ELR (cell line): ENCODE measurements at places on chromosomes 6 and 20.
A peak's percentile ranks its signal among the peaks of the same experiment; 100 is the strongest.

GRCh38 chr20:48653706-48654051 is 174.1 kb downstream of the PREX1 start:
- no peak for DNase-seq

- DNase-seq = no peak
Measured at GRCh38 chr6:154898821-154899220, 96.3 kb upstream of the TIAM2 start.

- DNase-seq = peak; percentile 88
Measured at GRCh38 chr20:36847009-36847709, 28.8 kb upstream of the TLDC2 start.

GRCh38 chr6:125558241-125558843 is 191.1 kb upstream of the HEY2 start:
- no peak for DNase-seq

DNA sequence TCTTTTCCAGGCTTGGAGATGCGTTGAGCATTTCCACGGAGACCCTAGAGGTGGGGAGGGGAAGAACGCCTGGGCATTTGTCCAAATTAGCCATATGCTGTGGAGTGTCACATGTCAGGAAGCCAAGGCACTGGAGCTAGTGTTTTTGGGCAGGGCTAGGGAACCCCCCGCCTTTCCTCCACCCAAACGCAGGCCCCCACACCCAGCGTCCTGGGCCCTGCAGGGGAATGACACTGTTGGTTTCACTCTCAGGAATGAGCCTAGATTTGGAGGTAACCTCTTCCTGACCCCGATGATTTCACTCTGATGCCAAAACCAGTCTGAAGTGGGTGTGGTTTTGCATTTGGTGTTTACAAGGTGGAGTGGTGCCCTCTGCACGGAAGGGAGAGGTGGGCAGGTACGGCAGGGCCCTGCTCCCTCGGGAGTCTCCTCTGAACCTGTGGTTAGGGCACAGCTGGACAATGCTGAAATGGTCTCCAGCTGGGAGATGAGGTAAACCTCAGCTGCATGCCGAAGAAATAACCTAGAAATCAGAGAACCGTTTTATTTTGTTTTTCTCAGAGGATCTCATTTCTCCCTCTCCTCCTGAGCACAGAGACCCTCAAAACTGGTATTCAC is 29.5 kb downstream of the MTHFD1L start:
- DNase-seq = peak; percentile 22

DNA sequence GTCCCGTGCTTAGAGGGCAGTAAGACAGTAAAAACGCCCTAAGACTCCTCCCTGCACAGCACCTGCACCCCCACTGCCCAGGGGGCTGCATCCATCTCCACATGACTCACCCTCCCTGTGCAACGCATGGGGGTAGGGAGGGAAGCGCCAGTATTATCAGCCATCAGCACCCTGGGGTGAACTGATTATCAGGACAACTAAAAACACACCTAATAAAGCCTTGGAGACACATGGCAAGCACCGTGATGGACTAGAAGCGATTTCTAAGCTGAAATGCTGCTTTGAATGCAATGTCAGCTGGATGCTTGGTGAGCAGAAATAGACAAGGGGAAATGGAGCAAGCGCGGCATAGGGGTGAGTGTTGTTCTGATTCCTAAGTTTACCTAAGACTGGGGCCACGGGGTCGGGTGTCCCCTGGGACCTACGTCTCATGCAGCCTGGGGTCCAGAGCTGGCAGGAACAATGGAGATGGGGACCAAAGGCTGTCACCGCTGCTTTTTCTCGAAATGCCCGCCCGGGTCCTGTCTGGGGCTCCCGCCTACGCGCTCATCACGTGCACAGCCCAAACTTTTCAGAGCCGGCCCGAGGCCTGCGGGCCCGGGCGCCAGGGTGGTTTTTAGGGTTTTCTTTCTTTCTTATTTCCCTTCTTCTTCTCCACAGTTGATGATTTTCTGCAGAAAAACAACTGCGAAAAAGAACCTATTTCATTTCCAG is 702 bp upstream of the TNFAIP3 start:
- peak; percentile 73 for DNase-seq

GRCh38 chr6:116651916-116652315 is 16.6 kb downstream of the ZUP1 start:
- no peak for DNase-seq

DNA sequence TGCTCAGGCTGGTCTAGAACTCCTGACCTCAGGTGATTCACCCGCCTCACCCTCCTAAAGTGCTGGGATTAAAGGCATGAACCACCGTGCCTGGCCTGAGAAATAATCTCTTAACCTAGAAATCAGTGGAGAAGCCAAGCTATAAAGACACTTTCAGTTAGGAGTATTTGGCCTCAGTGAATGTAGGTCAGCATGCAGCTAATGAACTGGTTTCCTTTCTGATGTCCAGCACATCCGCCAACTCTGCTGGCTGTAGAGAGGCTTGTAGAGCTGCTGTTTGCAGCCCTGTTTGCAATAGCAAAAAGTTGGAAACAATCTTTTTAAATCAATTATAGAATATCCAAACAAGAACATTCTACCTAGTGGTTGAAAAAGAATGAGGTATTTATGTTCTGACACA is 42.4 kb upstream of the ELOVL5 start:
- no peak for DNase-seq

DNA sequence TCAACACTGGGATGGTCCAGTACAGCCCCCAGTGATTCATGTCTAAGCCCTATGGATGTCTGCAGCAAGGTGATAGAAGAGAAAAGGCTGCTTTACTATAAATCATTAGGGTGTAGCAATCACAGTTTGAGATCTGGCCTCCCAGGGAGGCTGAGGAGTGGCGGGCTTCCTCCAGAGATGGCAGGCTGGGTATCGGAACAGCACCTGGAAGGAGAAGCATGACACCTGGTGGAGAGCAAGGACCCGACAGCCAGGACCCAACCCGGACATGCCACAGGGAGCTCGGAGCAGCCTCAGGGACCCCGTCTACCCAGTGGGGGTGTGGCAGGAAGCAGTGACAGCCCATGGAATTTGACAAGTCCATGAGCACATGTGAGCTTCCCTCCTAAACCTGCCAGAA is 114.8 kb upstream of the CD93 start:
- DNase-seq = peak; percentile 64

DNA sequence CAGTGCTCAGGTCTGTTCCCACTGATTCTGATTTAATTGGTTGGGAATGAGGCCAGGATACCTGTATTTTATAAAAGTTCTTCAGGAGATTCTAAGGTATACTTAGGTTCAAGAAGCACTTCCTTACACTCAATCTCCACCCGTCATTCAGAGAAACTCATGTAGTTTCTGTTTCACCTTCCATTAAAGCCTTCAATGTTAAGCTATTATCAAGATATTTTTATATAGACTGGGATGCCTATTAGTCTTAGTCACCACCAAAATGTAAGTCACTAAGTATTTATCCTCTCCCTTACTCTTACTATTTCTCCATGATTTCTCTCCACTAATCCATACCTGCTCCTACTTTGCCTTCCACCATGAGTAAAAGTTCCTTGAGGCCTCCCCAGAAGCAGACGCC is 38.1 kb upstream of the GCLC start:
- peak; percentile 36 for DNase-seq

DNA sequence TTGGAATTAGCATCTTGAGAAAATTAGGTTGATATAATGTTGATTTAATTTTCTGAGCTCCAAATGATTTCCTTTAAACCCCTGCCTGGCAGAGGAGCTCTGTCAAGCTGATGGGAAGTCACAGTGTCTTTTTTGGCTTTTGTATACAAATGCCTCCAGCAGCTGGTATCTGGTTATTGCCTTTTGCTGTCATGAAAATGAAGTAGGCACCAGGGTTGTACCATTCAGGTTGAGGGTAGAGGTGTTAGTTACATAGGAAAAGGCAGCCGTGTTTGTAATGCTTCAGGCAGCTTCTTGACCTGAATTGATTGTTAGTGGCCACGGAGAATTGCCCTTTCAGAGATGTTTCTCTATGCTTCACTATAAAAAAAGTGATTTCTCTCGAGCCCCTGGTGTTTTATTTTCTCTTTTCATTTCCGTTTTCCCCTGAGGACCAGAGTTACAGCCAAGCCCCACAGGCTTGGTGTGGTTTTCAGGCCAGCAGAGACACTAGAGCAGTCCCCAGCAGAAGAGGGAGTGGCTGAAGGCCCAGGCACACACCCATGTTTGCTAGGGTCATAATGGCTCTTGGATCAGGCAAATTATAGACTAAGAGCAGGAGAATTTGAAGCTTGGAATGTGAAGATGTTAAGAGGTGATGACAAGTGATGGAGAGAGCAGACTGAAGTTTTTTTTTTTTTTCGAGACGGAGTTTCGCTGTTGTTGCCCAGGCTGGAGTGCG is 21.6 kb downstream of the CMTR1 start:
- no peak for DNase-seq

DNA sequence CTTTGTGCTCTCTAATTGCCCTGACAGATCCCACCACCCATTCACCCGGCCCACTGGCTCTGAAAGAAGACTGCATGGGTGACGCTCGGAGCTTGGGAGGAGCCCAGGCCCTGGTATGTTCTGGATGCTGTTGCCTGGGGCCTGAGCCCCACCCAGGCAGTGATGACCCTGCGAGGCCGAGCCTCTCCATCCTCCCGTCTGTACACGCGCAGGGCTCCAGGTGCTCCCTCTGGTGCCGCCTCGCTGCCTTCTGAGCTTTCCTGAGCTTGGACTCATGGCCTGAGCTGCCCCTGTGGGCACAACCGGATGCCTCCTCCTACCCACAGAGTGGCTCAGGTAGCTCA is 61.2 kb downstream of the STK35 start:
- DNase-seq = no peak

GRCh38 chr20:31568773-31569162 is 36.3 kb upstream of the ID1 start:
- DNase-seq = no peak

- DNase-seq = no peak
Measured at GRCh38 chr6:136644597-136644952, 94.4 kb upstream of the MAP7 start.

DNA sequence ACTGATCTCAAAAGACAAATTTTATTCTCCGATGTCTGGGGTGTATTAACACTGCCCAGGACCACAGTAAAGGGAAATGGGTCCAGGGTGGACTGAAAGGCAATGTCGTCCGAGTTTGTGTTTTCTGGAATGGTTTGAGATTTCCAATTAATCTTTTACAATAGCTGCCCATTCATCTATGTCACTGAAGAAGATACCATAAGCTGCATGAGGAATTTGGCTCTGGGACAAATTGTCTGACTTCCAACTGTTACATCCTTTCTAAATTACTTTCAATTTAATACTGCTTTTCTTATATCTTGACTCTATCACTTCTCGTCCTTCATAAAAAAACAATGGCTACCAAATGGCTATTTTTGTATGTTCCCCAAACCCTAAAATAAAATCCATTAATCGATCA is 130.7 kb upstream of the KCNK16 start:
- DNase-seq = no peak

GRCh38 chr20:57526885-57527460 is 2.0 kb upstream of the CTCFL start:
- no peak for DNase-seq

- DNase-seq = no peak
Measured at GRCh38 chr20:24872291-24873024, 76.6 kb upstream of the CST7 start.

DNA sequence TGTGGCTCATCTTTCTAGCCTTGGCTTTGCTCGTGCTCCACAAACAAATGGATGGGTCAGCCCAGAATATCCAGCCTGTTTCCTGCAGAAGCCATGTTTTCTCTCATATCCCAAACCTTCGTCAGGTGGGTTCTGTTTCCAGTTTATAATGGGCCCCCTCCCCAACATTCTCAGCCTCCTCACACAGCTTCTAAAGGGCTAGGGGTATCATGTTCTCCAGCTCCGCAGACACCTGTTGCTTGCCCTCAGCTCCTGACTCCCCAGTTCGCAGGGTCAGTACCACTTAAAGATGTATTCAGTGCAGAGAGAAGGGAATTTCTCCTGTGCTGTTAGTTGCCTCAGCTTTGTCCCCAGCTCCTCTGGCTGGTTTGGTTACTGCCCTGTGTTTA is 447.3 kb upstream of the JARID2 start:
- DNase-seq = no peak

GRCh38 chr6:116022841-116023445 is 37.7 kb downstream of the FRK start:
- DNase-seq = peak; percentile 14

DNA sequence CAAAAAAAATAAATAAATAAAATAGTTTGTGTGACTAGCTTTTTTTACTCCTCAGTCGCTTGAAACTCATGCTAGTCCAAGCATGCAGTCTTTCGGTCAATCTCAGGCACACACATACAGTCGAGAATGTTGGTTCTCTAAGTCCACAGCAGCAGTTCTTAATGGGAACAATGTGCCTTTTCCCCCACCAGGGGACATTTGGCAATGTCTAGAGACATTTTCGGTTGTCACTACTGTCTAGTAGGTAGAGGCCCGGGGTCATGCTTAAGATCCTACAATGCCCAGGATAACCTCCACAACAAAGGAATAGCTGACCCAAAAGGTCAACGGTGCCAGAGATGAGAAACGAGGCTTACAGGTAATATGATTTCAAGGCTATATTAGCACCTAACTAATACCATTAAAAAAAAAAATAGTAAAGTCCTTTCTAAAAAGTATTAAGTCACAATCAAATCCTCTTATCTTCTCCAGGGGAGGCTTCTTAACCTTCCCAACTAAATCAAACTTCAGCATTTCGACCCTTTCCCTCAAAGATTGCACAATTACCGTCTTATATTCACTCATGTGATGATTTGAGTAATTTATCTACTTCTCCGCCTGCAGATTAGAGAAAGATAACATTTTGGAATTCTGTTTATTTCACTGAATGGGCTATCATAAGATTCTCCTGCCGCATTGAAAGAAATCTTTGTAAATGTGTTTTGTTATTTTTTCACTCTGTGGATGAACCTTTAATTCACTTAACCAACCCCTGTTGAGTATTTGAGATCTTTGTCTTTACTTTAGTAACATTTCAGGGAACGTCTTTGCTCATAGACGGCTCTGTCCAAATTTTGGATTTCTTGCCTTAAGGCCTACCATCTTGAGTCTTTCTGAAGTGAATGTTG is 8.1 kb upstream of the SALL4 start:
- no peak for DNase-seq

GRCh38 chr6:53103993-53104675 is 38.9 kb downstream of the FBXO9 start:
- peak; percentile 42 for DNase-seq

DNA sequence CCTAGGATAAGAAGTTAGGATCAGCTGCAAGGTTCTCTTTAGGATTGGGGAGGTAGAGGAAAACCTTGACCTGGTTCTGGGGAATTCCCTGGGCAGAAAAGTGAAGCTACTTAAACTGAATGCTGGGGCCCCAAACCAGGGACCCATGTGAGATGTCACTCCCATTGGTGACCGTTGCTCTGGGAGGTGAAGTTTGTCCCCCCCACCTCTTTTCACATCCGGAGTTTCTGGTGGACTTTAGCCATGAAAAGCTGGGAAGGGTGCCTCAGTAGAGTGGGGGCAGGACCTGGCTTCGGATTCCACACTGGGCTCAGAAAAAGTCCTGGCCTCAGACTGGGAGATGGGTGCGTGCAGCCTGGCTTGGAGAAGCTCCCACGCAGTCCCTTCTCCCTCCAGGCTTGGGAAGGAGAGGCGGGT is 13.2 kb downstream of the TJAP1 start:
- DNase-seq = no peak

GRCh38 chr6:139239064-139239463 is 52.7 kb downstream of the TXLNB start:
- DNase-seq = no peak
